ENCODE measurements at places on chromosomes 11 and 22. TPM values are rescaled to one million over a fixed set of nuclear protein-coding genes. Genes with fewer than 3 reads are reported as not detected.

DNA sequence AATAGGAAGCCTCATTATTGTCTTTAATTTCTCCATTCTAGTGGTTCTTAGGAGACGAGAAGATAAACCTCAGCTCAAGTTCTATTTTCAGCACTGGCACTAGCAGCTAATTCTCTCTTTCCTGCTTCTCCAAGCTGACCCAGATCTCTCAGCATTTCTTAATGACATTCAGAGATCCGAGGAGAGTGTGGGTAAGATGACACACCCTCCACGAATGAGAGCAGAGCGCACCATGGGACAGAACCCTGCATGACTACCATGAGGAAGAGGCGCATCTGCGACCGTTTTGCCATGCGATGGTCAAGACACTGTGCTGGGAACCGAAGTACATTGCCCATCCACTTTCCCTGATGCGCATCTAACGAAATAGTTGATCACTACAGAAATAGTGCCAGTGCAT, 241.8 kb downstream of the LARGE1 start:
- DNase-seq = no peak

DNA sequence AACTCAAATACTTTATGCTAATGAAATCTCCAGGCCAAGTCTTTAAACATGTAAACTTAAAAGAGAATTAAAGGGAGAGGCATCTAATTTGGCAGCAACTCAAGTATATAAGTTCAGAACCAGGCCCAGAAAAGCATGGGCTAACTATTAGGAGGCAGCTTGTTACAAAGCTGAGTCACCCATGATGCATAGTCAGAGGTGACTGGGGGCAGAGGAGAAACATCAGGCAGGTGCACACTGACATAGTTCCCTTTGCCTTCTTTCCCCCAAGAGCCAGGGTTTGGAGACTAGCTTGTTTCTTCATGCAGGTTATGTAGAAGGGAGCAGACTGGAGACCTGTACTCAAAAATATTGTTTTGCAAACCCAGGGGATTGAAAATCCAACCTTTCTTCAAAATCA, 619.0 kb downstream of the SOX6 start:
- no peak for DNase-seq

- no peak for DNase-seq
These were observed 488 bp upstream of the SELENOM start for GRCh38 chr22:31107894-31108218.

- no peak for DNase-seq
These were observed 3.4 kb upstream of the ZC3H12C start for GRCh38 chr11:110089617-110090282.

DNA sequence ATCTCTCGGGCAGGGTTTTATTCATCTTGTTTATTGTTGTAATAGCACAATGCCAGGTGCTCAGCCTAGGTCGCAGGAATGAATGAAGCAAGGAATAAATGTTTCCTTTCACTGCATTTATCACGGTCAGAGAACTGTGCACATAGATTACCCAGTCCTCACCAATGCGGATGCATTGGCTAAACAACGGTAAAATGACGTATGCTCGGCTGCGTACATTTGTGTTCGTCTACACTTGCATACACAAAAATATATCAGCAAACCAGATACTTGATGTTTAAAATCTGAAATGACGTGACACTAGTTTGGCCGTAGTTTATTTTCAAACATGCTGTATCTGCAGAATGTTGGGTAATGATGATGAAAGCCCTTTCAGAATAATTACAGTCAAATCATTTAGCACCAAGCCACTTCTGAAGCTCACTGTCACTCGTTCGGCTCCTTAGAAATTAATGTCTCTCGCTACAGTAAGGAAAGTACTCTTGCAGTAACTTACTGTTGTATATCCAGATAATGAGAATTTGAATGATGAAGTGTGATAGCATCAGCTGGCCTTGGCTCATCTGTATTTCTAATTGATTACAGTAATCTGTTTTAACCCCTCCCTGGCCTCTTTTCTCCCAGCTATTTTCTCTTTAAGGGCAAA, 268.9 kb downstream of the LRRC4C start:
- no peak for DNase-seq

- no peak for DNase-seq
These were observed 14.5 kb upstream of the OR10V1 start for GRCh38 chr11:59728154-59728553.

GRCh38 chr22:24190159-24190540, 8.9 kb downstream of the SUSD2 start:
- no peak for DNase-seq

DNA sequence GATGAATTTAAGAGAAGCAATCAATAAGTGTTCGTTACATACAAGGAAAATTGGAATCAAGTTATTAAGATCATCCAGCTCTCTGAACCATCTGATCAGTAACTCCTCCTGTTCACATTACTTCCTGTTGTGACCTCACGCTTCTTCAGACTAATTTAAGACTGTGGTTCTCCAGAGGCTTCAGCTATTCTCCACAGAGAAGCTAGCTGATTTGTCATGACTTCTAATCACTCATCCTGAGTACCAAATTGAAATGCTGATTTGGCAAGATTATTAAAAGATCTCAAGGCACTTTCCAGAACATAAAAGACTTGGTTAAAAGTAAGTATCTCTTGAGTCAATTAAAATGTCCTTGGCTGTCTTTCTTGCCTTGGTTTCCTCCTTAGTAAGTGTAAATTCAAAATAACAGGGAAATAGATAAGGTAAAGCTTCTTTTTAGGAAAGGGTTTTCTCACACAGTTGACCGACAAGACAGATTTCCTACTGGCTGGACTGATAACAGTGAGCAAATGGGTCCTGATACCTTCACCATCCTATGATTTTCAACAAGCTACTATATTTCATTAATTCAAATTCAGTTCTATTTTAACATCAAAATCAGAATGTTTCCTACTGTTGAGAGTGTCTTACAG, 38.5 kb downstream of the GAB2 start:
- DNase-seq = no peak

GRCh38 chr22:39349506-39349966, 255 bp upstream of the SYNGR1 start:
- DNase-seq = no peak

DNA sequence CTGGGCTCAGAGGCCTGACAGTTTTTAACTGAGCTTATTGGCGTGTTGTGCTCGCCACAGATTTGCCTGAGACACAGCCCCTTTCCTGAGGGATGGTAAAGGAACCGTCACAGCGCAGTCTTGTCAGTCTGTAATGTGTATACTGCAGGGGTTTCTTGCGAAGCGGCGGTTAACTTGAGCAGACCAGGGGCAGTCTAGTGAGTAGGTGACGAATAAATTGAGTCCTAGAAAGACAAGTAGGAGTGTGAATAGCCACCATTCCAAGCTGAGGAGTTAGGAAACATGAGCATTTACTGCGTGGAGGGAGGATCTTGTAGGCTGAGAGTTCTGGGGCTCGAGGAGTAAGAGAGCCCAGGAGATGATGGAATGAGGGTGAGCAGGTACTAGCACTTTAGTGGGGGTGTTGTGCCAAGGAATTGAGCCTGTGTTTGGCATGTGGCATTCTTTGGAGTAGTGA, 1.4 kb downstream of the MED15 start:
- DNase-seq = no peak

The F2 gene
- 0.27 TPM for polyA plus RNA-seq

DNA sequence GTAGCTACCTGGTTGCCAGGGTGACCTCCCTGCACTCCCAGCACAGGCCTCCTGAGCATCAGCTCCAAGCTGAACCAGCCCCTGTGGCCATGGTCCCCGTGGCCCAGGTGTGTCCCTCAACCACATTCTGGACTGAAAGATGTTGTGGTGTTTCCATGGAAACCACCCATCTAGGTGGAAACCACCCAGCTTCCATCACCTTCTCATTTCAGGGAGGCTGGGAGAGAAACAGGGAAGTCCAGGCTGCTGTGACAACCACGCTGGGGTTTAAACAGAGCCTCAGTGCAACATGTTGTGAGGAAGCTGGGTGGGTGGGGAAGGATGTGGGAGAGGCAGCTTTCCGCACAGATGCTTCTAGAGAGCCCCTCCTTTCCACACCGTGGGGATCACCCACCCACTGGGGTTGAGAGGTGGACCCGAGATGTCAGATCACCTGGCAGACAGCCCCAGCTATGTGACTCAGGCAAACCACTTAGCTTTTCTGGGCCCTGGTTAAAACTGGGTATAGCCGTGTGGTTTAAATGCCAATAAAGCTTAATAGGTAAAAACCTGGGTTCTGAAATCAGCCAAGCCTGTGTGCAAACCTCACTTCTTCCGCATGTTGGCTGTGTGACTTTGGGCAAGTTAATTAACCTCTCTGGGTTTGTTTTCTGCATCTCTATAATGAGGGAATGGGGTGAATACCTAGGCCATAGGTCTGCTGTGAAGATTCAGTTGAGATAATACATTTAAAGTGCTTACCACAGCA, 46.4 kb downstream of the CD82 start:
- DNase-seq = no peak

The NRIP3 gene
- polyA plus RNA-seq = 0.69 TPM

- DNase-seq = no peak
These were observed 451 bp downstream of the FHIP1B start for GRCh38 chr11:6233984-6234386.

The NNMT gene
- polyA plus RNA-seq = 0.84 TPM

All from left renal cortex interstitium (tissue), 4 donors.